ENCODE measurements at places on chromosomes 16 and 17.

DNA sequence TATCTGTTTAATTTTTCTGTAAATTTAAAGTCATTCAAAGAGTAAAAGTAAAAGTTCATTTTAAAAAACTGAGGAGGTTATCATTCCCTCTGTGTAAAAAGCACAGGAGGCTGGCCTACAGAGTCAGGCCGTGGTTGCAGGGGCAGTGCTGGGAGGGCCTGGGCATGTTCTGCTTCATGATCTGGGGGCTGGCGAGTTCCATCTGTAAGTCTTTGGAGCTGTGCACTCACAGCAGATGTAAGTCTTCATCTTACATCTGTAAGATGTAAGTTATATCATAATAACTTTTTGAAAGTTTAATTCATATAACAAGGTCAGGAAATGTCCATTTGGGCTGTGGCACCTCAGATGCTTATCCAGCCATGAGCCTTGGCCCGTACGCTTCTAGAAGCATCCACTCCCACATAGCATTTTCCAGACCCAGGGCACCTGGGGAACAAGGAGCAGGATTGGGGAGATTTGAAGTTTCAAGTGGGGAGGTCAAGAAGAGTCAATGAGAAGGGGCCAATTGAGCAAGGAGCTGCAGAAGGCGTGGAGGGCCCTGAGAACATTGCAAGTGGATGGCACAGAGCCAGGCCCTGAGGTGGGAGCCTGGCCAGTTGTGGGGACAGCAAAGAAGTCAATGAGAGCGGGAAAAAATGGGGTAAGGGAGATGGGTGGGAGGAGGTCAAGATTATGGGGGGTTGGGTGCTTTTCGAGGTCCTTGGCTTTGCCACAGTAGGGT lies 54.1 kb downstream of the TNFRSF13B start:
- DNase-seq, result peak; percentile 9

DNA sequence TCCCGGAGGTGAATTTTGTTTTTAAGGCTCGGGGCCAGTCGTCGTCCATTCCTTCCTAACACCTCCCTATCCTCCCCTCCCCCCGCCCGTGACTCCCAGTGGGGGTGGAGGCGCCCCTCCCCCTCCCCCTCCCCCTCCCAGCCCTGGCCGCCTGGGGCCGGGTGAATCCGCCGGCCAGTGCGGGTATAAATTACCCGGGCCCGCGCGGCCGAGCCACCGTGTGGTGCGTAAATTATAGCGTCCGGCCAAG lies 2.0 kb upstream of the GSE1 start:
- no peak for DNase-seq

- peak; percentile 97 for DNase-seq
Measured at GRCh38 chr16:51151435-51151960, 428 bp upstream of the SALL1 start.

DNA sequence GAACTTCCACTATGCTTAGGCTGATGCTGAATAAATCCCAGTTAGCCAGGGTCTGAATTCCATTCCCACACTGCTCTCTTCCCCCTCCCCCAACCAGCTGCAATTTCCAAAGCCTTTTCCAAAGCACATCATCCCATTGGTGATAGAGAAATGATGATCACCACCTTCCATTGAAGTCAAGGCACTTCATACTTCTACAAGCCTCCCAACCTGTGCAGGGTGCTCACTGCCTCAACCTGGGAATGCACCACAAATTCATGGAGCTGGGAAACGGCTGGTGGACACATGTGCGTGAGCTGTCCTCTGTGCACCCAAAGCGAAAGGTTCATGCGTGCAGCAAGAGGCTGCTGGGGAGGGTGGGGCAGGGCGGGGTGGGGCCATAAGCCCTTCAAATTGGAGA lies 302.7 kb upstream of the IRX3 start:
- no peak for DNase-seq

DNA sequence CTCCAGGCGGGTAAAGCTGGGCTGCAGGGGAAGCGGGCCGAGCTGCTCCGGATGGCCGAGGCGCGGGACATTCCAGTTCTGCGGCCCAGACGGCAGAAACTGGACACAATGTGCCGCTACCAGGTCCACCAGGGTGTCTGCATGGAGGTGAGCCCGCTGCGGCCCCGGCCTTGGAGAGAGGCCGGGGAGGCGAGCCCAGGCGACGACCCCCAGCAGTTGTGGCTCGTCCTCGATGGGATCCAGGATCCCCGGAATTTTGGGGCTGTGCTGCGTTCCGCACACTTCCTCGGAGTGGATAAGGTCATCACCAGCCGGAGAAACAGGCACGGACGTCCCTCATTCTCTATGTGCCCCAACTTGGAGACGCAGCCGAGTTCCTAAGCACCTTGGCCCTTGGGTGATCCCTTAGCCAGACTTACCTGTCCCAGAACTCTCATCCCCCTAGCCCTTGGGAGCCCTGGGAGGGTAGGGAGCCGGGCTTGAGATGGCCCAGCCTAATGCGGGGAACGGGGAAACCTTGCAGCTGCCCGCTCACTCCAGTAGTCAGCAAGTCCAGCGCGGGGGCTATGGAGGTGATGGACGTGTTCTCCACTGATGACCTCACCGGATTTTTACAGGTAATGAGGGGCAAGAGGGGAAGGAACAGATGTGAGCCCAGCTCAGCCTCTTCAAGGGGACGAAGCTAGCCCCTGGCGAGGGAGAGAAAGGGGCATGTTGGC lies 806 bp downstream of the MRM1 start:
- peak; percentile 78 for DNase-seq

DNA sequence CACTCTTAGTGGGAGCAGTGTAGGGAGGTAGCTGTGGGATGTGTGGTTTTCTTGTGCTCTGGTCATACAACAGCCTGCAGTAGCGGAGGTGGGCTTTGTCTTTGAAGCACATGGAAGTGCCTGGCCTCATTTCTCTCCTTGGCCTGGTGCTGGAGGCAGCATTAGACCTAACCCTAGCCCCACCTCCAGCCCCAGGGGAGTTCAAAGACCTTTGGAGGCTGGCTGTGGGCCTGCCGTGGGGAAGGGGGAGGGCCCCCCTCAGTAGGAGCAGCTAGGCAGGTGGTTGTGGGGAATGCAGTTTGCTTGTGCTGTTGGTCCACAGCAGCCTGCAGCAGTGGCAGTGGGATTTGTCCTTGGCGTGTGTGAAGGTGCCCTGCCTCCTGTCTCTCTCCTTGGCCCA lies 91.7 kb downstream of the BCAS3 start:
- DNase-seq, result no peak

DNA sequence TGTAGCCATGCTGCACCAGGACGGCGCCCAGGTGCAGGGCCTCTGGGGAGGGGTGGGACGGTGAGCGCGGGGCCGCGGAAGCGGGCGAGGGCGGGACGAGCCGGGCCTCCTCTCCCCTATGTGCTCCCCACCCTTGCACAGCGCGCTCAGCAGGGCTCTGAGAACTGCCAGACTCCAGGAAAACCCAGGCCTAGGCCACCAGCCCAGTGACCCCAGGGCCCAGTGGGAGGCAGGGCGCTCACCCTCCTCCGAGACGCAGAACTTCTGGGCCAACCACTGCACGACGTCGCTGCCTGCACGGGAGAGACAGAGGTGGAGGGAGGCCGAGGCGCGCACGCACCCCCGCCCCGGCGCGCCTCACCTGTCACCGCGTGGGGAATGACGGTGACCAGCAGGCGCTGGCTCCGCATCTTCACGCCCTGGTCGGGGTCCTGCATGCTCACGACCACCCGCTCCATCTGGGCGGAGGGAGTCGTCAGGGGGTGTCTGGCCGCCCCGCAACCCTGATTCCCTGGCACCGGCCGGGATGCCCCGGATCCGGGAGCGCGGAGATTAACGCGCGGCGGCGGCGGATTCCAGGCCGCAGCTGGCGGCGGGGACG lies 603 bp downstream of the RGS11 start:
- peak; percentile 65 for DNase-seq

DNA sequence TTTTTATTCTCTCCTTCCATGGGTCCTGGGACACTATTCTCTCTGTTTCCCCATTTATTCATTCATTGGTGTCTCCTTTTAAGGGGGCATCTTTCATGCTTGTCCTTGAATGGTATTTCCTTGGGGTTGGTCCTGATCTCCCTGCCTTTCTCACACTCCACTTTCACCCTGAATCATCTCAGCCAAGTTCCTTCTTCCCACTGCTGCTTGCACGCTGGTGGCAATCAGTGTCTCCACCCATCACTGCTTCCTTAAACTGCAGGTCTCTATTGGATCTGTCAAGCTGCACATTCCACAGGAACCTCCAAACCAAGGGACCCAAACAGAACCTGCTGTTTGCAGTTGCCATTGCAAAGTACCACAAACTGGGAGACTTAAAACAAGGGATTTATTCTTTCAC lies 89.3 kb upstream of the SDK2 start:
- no peak for DNase-seq

DNA sequence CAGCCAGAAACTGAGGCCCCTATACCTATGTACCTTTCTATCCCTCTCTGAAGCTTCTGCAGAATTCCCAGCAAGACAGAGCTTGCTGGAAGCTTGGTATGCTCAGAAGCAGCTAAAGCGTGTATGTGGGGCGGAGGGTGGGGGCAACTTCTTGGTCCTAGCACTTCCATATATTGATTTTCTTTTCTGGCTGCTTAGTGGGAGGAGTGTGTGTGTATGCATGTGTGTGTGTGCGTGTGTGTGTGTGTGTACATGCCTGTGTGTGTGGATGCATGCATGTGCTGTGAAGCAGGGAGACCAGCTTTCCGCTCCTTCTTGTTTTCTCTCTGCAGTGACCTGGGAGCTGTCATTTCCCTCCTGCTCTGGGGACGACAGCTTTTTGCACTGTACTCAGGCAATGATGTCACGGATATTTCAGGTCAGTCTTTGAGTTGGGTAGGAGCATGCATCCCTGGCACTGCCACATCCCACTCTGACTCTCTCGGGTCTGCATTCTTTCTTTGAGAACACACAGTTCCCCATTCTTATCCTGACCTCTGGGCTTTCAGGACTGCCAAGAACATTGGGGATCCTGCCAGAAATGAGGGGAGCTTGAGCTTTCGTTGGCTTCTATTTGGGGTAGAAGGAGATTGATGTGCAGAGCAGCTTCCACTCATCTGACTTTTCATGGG lies 10.7 kb downstream of the HPR start:
- DNase-seq, result no peak

GRCh38 chr17:65567566-65567965 lies 6.1 kb upstream of the AXIN2 start:
- DNase-seq, result no peak

DNA sequence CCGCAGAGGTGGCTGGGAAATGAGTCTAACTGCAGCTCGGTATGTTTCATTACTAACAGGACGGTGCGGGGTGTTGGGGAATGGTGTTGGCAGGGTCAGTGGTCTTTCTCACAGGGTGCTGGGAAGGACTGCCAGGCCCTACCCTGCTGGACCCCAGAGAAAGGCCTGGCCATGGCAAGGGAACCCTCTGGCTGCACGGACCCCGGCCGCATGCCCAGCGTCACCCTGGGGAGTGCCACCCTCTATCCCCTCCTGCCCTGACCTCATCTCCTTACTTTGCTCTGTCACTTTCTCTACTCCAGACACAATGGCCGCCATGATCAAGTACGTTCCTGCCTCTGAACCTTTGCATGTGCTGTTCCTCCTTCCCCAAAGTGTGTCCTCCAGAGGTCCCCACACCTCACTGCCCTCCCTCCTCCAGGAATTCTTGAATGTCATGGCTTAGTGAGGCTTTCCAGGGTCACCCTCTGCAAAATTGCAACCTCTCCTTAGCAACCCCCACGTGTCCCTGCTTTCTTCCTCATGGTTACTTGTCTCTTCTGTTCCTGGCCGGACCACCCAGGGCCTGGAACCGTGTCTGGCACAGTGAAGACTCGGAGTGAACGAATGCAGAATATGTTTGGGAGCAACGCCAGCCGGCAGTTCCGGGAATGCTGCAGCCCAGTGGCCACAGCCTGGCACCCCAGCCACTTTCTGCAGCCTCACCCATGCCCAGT lies 15.2 kb downstream of the ADAD2 start:
- DNase-seq, result no peak

- peak; percentile 71 for DNase-seq
Measured at GRCh38 chr17:72465191-72466024, 344.6 kb downstream of the SOX9 start.

GRCh38 chr17:79435296-79435695 lies 175.6 kb downstream of the RBFOX3 start:
- DNase-seq, result no peak

DNA sequence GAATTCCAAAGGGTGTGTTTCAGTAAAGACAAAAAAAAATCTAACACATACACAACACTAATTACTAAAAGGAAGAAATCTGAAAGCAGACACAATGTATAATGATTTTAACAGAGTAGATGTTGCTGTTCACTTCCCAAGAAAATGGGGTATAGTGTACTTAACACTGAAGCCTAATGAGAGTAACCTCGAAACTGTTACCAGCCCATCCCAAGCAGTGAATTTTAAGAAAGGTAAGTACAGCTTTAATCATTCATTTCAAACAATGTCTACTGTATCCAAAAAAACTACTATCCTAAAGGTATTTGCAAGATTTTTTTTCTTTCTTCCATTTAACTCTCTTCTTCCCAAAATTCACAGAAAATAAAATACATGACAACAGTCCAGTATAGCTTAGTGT lies 8.3 kb downstream of the GRB2 start:
- no peak for DNase-seq

DNA sequence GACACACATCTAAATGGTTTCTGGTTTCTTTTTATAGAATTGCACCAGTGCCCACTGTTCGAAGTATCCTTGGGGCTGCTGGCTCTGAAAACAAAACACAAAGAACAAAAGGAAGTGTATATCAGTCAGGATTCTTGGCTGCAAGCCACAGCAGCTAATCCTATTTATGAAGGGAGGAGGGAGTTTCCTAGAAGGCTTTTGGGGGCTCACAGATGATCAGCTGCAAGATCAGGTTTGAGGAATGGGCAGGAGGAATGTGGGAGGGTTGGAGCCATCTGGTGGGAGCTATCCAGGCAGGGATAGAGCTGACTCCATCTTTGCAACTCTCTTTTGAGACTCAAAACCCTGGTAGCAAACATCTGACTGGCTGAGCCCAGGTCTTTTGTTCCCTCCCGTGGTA lies 118.3 kb upstream of the EEF2KMT start:
- DNase-seq, result no peak

- DNase-seq, result no peak
Measured at GRCh38 chr17:75407655-75408352, 2.3 kb upstream of the GRB2 start.

- DNase-seq, result no peak
Measured at GRCh38 chr16:55116165-55116920, 185.7 kb downstream of the IRX5 start.

GRCh38 chr17:32264140-32264799 lies 1.4 kb upstream of the RHBDL3 start:
- DNase-seq, result no peak

GRCh38 chr17:63963123-63963522 lies 9.6 kb downstream of the SCN4A start:
- no peak for DNase-seq

- DNase-seq, result no peak
Measured at GRCh38 chr17:45296003-45296832, 20.6 kb downstream of the MAP3K14 start.

Data from kidney (tissue), 22 donors.